ENCODE measurements at places on chromosomes 6 and 20.

GRCh38 chr20:13322198-13322597 is 101.1 kb downstream of the ISM1 start:
- DNase-seq = no peak

DNA sequence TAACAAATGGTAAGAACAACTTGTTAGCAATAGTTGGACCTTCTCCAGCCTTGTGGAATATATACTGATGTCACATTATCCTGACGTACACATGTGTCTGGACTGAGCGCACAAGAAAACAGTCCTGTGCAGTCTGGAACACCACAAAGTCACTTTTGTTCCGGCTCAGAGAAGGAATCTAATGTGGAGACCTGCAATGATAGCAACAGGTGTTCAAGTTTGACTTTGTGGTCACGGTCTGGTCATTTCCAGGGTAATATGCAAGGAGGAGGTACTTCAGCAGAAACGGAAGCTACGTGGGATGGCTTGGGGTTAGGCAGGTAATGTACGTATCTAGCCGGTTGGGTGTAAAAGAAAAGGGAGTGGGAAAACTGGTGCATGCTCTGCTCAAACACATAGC is 687.2 kb upstream of the AGPAT4 start:
- no peak for DNase-seq

DNA sequence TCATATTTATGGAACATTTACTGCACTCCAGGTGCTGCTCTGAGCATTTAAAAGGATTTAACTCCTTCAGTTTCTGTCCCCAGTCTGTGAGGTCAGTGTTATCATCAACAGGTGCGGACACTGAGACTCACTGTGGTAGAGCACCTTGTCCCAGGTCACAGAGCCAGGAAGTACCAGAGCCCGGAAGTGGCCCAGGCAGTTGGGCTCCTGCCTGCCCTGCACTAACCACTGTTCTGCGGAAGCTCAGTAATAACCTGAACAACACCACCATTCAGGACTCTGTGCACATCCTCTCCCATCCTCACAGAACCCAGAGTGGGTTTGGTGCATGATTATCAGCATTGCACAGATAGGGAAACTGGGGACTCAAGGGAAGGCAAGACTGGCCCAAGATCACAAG is 16.8 kb upstream of the SIRPG start:
- peak; percentile 33 for DNase-seq

DNA sequence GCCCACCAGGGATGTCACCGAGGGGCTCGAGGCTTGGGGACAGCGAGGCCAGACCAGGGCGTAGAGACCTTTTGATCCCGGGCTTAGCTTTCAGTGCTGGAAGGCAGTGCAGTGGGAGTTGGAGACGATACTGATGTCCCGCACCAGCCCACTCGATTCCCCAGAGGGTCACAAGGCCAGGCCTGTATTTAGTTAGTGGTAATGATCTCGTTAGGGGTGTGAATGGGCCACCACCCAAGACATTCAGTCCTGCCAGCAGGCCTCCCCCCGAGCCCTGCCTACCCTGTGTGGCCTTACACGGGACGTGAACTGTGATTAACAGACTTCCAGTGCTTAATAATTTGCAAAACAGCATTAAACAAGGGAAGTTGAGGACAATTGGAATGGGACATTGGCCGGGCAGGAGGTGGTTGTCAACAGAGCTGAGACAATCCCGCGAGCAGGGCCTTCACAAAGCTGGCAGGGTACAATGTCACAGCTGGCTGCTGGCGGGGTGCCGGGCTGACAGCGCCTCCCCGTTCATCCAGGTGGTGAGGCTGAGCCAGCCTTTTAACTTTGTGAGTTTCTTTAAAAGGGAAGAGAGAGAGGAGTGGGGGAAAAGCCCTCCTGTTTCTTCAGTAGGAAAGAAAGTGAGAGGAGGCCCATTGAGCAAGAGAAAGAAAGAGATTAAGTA is 175.3 kb upstream of the RALGAPA2 start:
- DNase-seq = no peak

- no peak for DNase-seq
Measured at GRCh38 chr20:61667056-61667792, 398.5 kb downstream of the TAF4 start.

DNA sequence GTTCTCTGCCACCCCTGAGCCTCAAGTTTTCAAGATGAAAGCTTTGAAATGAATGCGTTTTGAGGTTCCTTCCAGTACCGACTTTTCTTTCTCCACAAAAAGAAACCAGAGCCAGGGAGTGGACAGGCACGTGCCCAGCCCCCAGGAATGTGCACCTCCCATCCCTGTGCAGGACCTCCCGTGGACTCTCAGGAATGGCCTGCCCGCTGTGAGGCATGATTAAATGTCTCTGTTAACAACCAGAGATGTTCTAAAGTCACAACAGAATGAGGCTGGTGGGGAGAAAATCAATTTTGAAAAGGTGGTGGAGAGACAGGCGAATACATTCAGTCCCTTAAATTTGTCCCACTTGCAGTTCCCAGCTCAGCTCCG is 1.5 kb downstream of the TGM3 start:
- DNase-seq = no peak
